ENCODE measurements at places on chromosomes 5 and 9.

GRCh38 chr9:81669041-81669651 is 20.2 kb downstream of the TLE1 start:
- DNase-seq: no peak

- no peak for DNase-seq
Measured at GRCh38 chr9:8842402-8843193, 1043.0 kb upstream of the DMAC1 start.

DNA sequence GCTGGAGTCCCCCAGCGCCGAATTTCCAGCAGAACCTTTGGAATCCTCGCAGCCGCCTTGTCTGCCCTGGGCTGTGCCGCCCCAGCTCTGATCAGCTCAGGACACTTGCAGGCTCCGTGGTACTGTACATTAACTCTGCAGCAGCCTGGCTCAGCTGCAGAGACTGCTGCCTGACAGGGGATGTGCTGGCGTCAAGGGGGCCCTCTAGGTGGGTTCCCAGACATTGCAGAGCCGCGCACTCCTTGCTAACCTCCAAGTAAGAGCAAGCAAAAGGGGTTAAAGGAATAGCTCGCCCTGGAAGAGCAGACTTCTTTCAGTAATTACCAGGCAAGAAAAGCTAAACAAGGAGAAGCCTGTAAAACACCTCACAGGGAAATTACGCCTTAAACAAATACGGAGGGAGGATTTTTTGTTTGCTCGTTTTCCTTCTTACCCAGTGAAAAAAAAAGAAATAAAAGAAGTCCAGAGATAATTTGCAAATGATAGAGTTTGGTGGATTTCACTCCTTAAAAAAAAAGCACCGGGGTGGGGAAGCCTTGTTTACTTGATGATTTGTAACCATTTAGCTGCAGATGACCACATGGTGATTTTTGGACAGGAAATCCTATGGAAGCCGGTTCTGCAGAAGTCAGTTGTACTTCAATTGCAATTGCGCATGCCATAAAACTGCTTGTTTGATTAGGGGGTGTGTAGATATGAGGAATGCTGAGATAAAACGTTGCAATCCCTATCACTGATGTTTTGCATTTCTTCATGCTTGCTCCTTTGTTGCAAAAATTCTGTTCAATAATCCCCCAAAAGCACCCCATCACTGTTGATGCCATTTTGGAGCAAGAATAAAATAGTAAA is 305.8 kb downstream of the PDE4D start:
- no peak for DNase-seq

DNA sequence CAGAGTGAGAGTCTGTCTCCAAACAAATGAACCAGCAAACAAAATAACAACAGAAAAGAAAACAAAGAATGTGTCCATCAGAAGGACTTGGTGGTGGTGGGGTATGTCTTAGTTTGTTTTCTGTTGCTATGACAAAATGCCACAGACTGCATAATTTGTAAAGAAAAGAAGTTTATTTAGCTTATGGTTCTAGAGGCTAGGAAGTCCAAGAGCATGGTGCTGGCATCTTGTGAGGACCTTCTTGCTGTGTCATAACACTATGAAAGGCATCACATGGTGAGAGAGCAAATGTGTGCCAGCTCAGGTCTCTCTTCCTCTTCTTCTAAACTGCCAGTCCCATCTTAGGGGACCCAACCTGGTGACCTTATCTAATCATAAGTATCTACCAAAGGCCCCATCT is 10.5 kb downstream of the NPR3 start:
- DNase-seq: no peak

DNA sequence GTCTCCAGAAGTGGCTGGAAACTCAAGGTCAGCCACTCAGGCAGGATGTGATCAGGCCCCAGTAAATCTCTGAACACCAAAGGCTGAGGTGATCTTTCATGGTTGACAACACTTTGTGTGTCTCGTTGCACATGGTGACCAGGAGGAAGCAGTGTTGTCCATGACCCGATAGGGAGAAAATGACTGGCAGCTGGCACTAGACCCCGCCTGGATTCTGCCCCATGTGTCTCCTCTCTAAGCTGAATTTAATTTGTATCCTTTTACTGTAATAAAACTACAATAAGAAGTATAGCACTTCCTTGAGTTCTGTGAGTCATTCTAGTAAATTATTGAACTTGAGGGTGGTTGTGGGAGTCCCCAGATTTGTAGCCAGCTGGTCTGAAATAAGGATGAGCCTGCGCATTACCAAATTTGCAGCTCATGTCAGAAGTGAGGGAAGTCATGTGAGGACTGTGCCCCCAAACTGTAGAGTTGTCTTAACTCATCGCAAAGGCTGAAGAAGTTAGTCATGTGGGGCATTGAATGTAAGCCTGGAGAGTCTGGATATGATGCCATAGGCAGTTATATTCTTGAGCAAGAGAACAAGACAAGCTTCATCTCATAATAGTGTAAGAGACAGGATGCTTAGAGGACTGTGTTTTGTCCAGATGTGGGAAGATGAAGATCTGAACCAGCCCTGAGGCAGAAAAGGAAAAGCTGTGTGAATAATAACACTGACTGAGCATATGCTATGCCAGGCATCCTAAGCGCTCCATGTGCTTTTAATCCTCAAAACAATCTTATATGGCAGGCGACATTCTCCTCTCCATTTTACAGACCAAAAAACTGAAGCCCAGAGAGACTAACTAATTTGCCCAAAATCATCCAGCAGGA is 55.9 kb downstream of the TMEM215 start:
- DNase-seq: no peak

DNA sequence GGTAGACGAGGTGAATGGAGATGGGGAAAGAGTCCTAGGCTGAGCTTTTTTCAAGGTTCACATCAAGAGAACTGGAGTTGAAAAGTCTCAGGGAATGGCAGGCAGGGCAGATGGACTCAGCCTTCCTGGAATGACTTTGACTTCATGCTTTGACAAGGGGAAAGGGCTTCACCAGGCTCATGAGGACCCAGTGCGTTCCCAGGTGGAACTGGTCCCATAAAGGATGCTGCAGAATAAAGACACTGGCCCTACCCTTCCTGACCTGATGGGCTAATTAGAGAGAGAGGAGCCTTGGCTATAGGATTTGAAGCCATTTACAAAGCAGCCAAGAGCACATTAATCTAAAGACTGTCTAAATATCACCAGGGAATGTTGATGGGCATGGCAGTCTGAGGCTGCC is 63.8 kb downstream of the IL31RA start:
- no peak for DNase-seq

- no peak for DNase-seq
Measured at GRCh38 chr5:44885903-44886302, 77.2 kb downstream of the MRPS30 start.

DNA sequence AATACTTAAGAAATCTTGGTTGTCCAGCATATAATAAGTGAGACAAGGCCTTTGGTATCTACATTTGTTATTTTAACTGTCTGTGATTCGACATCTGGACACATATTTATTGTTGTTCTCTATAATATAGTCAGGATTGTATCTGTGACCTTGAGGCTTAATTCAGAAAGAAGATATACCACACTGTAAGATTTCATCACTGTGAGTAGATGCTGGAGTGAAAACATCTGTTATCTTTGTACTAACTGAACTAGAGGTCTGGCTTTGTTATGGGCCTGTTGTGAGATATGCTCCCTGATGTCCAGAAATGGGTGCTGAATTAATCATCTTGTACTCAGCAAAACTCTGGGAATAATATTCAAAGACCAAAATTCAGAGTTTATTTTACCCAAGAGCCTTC is 148.5 kb downstream of the ISOC1 start:
- DNase-seq: no peak

DNA sequence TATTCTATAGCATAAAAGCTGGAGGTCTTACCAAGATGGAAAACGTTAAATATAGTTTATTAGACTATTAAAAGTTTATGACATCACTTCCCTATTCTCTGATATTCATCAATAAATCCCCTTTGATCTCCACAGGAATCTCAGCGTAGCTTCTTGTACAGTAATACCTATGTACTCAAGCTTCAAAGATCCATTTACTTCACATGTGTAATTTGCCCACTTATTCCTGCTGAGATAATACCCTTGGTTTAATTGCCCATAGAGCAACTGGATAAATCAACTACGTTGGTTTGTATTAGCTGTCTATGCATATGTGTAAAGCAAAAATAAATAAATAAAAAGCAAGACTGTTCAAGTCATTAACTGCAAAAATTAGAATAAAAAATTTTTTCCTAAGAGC is 219.7 kb downstream of the EFNA5 start:
- no peak for DNase-seq

- no peak for DNase-seq
Measured at GRCh38 chr9:98094316-98094715, 24.7 kb downstream of the TRIM14 start.

GRCh38 chr5:24547132-24547531 is 97.6 kb downstream of the CDH10 start:
- DNase-seq: no peak

GRCh38 chr5:102153003-102153759 is 142.9 kb downstream of the SLCO4C1 start:
- no peak for DNase-seq

DNA sequence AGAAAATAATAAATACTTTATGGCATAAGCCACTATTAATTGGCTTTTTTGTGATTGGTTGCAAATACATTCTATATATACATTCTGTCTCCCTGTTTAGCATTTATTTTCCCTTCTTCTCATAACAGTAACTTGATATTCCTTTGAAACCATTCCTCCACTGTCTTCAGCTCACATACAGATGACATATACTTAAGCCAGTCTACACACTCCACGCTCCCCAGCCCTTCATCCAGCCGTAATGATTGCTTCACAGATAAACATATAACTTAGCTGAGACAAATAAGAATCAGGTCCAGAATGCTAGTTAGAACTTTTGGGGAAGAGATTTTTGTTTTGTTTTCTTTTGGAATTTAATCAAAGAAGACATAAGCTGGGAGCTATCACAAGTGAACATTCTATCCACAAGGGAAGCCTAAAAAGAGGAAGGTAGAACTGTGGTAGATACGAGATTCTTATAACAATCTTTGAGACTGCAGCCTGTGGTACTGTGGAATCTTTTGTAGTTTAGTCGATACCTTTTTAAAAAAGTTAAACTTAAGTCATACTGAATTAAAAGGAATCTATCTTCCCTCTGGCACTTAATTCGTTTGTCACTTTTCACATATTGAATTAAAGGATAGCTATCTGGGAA is 365.1 kb upstream of the PRR16 start:
- DNase-seq: no peak

Measured in stimulated activated CD4-positive, alpha-beta T cell treated with anti-CD3 and anti-CD28 coated beads, TNF-alpha, amount 100 ng/mL, for 1 hour (primary cell).